Retina (tissue), 1 donor: ENCODE measurements at places on chromosomes 2 and 18.
A peak's percentile ranks its signal among the peaks of the same experiment; 100 is the strongest.

GRCh38 chr18:70370762-70371733 lies 82.2 kb downstream of the SOCS6 start:
- DNase-seq: no peak

DNA sequence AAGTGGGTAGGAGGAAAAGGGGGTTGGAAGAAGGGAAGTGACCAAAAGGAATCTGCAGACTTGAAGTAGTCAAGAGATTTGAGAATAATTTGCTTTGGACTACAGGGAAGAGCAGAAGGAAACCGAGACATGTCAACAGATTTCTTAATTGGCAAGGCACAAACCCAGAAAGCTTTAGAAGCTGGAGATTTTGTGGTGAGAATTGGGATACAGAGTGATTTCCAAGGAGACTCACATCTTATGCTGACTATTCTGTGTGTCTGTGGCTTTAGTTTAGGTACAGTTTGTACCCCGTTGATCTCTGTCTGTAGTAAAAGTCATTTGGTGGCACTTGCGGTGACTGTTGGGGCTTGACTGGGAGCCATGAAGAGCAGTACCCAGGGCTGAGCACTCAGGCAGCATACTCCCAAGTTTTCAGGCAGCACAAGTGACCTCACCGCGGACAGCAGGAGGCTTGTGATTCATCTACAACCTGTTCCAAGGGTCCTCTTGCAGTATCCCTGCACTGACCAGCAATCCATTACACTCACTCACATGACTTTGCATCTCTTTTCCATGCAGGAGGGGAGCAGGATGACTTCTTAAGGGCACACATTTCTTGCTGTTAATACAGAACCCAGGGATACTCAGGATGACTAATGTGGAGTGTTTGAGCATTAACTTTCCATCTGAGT lies 97.1 kb upstream of the TNP1 start:
- DNase-seq: no peak

GRCh38 chr2:179272406-179273192 lies 8.0 kb upstream of the SESTD1 start:
- DNase-seq: no peak

GRCh38 chr2:158315000-158315399 lies 141.6 kb downstream of the CCDC148 start:
- DNase-seq: no peak

DNA sequence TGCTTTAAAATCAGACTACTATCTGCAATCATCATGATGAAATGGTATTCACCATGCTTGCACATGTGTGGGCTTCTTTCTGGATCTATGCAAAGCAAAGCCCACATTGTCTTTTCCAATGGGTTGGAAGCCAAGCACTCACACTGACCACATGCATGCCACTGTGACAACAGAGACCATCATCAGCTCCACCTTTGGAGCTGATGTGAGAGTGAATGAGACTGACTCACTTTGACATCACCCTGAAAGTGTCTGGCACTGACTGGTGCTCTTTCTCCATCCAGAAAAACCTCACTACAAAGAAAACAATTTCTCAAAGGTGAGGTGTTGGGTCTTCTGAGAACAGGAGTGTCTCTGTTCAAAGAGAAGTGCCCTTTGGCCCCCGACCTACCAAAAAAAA lies 4.7 kb downstream of the MYO5B start:
- DNase-seq: no peak

DNA sequence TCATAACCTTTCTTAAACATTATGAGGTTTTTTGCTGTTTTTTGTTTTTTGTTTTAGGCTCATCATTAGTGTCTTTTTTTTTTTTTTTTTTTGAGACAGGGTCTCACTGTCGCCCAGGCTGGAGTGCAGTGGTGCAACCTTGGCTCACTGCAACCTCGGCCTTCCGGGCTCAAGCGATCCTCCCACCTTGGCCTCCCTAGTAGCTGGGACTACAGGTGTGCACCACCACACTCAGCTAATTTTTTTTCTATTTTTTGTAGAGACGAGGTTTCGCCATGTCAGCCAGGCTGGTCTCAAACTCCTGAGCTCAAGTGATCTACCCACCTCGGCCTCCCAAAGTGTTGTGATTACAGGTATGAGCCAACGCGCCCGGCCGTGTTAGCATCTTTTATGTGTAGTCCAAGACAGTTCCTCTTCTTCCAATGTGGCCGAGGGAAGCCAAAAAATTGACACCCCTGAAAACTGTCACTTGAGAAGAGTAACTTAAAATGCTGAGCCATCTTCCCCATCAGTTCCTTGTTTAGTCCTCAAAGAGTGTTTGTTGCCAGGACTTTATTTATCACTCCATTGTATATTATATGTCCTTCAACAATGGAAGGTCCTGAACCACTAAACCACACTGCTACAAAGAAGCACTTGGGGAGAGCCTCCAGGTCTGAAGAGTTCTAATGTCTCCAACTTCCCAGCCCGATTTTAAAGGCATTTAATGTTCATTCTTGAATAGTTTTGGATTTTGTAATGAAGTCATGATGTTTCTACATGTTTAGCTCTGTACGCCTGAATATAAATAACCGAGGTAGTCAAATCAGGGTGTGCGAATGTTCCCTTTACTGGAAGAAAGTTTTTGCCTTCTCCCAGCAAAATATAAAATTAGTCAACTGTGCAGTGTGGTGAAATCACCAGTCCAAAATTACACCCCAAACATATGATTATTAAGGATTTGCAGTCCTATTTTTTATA lies 26.4 kb downstream of the ZNF516 start:
- no peak for DNase-seq

DNA sequence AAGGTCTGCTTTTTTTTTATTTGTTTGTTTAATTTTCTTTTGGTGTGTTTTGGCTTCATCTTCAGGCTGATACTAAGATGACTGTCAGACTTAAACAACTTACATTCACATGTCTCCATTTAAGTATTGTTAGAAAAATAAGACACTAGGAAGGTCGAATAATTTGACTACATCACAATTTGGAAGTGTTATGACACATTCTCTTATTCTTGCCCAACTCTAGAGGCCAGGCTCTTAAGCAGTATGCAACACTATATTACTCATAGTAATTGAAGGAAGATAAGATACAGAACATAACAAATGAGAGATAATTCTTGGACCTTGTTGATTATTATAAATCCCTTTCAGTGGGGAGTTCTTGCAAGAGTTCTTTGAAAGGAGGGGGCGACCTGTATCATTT lies 295.3 kb upstream of the COL3A1 start:
- DNase-seq: no peak

- DNase-seq: no peak
Measured at GRCh38 chr18:23916338-23916737, 98.2 kb upstream of the TTC39C start.

DNA sequence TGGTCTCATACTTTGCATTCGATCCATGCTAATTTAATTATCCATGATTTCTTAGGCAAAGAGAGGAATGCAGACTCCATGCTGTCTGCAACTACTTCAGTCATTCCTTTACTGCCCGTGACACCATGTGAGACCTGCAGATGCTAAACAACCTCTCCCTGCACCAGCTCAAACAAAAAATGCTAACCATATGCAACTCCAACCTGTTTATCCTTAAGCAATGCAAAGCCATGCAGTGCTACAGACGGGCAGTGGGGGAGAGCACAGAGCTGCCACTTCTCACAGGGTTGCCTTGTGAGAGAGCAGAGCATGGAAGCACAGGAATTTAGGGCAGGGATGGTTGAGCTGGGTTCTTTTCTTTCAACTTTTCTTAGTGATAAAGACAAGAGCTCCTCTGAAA lies 74.9 kb upstream of the KLHL14 start:
- DNase-seq: peak; percentile 49

DNA sequence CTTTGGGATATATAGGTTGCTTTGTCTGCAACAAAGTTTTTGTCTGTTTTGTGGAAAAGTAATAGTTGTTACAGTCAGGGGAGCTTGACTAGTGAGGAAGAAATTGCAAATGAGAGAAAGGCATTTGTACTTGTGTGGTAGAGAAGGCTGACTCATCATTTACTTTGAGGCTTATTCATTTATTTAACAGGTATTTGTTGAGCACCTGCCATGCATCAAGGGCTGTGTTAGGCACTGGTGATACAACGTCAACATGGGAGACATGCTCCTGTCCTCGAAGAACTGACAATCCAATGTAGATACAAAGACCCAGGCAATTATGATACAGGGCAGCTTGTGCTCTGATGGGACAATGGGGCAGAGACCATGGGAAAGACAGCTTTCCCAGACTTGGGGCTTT lies 79.5 kb downstream of the UPP2 start:
- no peak for DNase-seq

GRCh38 chr2:103172821-103173220 lies 411.0 kb downstream of the TMEM182 start:
- DNase-seq: no peak

DNA sequence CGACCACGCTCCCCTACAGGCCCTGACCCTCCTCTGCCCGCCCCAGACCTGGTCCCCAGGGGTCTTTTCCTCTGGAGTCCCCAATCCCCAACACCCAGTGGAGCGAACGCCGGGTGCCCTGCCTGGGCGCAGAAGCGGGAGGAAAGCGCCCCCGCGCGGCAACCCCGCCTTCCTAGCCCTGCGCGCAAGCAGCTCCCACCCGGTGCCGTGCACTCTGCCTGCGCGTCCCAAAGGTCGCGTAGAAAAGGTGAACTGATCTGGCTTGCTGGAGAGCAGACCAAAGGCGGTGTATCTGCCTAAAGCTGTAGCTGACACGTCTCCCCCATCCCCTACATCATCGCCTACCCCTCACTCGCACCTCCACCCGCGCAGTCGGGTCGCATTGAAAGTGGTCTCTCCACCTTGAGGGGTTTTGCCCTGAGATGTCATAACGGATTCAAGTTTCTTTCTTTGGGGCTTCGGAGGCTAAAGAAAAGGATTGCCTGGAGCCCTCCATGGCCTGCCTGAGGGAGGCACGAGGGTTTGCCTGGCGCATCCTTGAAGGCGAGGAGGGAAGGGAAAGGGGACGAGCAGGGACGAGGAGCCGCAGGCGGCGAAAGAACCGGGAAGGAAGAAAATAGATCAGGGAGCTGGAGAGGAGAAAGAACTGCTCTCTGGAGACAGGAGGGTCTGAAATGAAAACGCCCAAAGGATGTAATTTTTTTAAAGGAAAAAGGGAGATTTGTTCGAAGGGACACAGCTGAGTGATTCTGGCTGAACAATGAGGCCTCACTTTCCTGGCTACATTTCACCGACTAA lies 5.8 kb downstream of the GAD1 start:
- DNase-seq: peak; percentile 78

DNA sequence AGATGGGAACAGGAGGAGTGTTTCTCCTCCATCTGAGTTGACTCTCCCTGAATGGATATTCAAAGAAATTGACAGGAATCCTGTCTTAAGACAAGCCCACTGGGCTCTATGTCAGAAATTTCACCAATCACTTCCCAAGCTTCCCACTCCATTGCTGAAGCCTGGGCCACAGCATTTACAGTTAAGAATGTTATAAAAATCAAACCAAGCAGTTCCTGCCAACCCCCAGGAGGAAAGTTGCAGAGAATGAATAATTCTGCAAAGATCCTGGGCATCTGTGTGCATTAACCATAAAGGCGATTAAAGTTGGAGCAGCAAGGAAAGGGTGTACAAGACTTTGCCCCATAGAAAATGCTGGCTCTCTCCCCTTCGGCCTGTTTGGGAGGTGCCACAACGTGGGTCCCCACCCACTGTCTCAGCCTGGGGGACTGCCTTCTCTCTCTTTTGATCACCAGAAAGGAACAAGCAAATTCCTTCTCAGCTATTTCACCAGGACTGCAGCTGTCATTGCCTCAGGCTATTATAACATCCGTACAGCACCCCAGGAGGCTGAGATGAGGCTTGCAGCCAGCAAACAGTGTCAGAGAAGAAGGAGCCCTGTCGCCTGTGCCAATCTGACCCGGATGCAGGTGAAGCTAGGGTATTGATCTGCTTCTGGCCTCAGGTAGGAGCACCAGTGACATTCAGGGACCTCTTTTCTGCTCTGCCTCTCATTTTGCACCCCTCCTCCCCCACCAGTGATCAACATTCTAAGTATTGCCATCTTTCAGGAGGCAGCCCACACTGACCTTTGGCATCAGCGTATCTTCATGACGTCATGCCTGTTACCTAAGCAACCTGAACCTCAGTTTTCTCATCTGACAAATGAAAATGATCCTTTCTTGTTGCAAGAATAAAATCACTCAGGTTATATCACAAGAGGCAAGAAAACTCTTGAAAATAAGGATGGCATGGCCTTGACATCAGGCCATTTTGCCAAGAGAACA lies 219.0 kb downstream of the SH3BP4 start:
- DNase-seq: peak; percentile 63

DNA sequence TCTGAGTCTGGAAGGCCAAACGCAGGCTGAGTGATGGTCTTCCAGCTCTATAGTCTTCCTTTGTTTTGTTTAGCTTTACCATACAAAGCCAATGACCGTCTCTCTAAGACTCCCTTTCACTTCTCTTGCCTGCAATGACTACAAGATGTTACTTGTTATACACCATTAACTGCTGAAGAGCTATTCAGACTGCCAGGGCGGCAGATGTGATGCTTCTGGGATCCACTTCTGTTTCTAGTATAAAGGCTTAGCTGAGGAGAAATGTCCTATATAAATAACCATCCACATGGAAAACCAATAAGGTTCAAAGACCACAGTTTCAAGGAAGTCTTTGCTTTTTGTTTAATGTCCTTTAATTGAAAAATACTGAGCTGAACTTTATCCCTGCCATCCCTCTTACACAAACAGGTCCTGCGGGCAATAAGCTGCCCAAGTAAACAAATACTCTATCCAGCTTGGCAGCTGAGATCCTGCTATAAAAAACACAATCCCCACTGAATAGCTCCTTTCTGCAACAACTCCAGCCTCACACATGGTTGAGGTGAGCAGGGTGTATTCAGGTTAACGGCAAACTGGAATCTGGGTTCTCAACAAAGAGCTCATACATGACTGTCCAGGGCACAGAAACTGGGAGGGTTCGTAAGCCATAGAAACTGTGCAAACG lies 124.6 kb downstream of the VIT start:
- DNase-seq: no peak

GRCh38 chr2:17753803-17754663 lies at the start of the genes GEN1 and SMC6:
Gene GEN1 (plus strand): TSS chr2:17754138. CDS start chr2:17759944, 5,806 bp downstream.
Gene SMC6 (minus strand): TSS chr2:17753810. CDS start chr2:17745946, 7,864 bp downstream.
- peak; percentile 99 for DNase-seq

DNA sequence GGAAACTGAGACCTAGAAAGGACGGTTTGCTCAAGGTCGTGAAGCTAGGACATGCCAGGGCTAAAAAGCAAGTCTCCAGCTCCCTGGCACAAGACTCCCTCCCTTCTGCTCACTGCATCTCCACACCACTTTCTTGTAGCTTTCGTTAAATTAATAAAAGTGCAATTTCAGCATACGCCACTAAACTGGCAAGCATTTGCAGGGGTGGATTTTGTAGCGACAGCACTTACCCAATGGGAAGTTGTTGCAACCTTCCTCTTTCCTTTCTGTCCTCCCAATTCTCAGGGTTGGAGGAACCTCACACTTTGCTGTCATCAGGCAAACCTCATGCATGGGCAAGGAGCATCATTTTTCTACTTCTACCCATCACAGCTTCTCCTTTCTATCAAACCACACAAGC lies 7.4 kb upstream of the RHOB start:
- DNase-seq: no peak

- DNase-seq: no peak
Measured at GRCh38 chr2:157751462-157752058, 122.9 kb upstream of the ACVR1C start.
